ENCODE measurements at places on chromosomes 4 and X. TPM values are rescaled to one million over a fixed set of nuclear protein-coding genes. Genes with fewer than 3 reads are reported as not detected.
A peak's percentile ranks its signal among the peaks of the same experiment; 100 is the strongest.

- peaks cover 5% of the 10 kb centered on the region for H3K4me1 ChIP-seq
- H3K4me3 ChIP-seq, result peak within 1 kb of the TSS; percentile 92
- H3K27me3 ChIP-seq, result no peaks in the 10 kb centered on the region
These were observed at the start of gene TCEAL4 for GRCh38 chrX:103585411-103586313. Gene TCEAL4, plus strand, starts transcription at chrX:103585515. Its CDS starts 1,161 bp downstream, at chrX:103586676.

DNA sequence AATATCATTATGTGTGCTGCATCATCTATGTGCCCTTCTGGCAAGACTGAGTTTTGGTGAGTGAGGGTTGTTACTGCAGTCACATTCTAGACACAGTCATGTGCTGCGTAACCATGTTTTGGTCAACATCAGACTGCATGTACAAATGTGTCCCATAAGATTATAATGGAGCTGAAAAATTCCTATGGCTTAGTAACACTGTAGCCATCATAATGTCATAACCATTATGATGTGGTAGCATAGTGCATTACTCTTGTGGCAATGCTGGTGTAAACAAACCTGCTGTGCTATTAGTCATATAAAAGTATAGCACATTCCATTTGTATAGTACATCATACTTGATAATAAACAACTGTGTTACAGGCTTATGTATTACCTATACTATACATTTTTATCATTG is 198.1 kb upstream of the NUDT6 start:
- H3K4me3 ChIP-seq, result no peak overlapping the region
- peaks cover 3% of the 10 kb centered on the region for H3K36me3 ChIP-seq
- H3K27me3 ChIP-seq, result no peaks in the 10 kb centered on the region
- no peak overlapping the region for H3K27ac ChIP-seq

Gene SCML1
- total RNA-seq, result 4.6 TPM

DNA sequence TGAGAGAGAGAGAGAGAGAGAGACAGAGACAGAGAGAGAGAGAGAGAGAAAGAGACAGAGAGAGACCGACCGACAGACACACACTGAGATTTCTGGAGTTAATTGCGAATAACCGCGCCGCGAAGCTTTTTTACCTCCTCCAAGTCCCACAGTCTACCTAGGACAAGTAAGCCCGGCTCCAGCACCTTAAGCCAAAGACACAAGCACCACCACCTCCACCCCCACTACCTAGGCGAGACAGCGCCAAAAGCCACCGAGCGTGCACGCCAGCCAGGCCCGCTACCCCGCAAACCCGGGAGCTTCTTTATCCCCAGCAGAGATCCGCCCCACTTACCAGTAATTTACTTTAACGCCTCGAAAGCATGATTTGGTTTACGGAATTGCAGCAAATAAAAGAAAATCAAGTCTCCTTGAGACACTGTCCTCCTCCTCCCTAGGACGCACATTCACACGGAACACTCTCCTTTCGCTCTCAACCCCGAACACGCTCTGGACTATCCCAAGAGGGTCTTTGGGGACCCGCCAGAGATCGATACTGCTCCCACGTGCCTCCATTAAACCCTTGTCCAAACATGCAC is 649.6 kb upstream of the DIPK2B start:
- H3K4me1 ChIP-seq, result peaks cover 6% of the 10 kb centered on the region
- no peaks in the 10 kb centered on the region for H3K27me3 ChIP-seq
- DNase-seq, result no peak
- H3K4me3 ChIP-seq, result peak overlapping the region; percentile 91
- H3K27ac ChIP-seq, result peak overlapping the region; percentile 84

DNA sequence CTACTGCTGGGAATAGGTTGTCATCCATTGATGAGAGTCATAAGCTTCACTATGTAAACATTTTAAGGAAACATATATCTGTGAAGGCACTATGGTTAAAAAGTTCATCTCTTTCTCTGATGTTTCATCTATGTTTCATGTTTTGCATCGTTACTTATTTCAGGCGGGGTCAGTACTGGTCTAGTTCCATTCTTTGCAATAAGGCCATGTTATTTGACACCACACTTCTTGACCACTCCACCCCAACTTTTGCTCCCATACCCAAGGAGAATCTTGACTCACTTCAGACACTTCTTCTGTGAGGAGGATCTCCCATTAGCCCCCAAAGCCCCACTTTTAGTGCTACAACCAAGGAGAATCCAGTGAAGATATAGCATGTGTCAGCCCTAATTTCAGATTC is 119.4 kb downstream of the GRIA3 start:
- H3K27me3 ChIP-seq, result no peaks in the 10 kb centered on the region
- H3K36me3 ChIP-seq, result no peaks in the 10 kb centered on the region
- no peak for DNase-seq
- H3K4me1 ChIP-seq, result no peaks in the 10 kb centered on the region

Measured in progenitor cell of endocrine pancreas (in vitro differentiated cells).